ENCODE measurements at places on chromosomes 1 and 21.

DNA sequence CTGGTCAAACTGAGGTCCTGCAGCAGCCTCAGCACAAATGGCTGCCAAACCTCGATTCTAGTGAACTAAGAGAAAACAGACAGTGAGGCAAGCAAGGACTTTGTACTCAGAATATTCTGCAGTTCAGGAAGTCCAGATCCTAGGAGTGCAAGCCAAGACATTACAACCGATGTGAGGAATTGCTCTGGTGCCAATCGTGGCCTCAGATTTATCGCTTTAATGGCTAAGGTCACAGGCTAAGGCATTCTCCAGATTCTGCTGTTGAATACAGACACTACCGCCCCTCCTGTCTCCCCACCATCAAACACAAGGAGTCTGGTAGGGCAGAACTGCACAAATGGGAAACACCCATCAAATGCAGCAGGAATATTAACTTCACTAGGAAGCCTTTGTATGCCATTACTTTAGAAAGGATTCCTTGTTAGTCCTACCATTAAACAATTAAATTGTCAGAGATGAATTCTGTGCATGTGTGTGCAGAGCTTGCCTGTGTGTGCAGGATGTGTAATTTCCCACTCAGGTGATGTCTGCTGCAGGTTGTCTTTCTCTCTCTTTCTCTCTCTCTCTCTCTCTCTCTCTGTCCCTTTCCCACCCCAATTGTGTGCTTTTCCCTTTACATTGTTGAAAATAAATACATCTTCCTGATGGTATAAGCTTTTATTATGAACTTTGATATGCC is 9.2 kb upstream of the SERTAD4 start:
- no peak for DNase-seq

DNA sequence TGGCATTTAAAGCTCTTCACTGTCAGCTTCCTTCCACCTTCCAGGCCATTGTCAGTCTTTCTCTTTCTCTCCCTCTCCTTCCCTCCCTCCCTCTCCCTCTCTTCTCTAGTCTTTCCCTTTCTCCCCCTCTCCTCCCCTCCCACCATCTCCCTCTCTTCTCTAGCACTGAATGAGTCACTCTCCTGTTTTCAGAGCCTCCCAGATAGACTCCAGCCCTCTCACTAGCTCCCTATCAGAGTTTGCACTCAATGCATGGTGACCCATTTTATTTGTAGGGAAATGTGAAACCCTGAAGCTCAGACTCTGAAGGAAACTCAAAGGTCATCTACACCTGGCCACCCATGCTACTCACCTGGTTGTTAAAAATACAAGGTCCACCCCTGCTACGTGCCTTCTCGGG is 4.4 kb upstream of the MATN1 start:
- DNase-seq: peak; percentile 48

DNA sequence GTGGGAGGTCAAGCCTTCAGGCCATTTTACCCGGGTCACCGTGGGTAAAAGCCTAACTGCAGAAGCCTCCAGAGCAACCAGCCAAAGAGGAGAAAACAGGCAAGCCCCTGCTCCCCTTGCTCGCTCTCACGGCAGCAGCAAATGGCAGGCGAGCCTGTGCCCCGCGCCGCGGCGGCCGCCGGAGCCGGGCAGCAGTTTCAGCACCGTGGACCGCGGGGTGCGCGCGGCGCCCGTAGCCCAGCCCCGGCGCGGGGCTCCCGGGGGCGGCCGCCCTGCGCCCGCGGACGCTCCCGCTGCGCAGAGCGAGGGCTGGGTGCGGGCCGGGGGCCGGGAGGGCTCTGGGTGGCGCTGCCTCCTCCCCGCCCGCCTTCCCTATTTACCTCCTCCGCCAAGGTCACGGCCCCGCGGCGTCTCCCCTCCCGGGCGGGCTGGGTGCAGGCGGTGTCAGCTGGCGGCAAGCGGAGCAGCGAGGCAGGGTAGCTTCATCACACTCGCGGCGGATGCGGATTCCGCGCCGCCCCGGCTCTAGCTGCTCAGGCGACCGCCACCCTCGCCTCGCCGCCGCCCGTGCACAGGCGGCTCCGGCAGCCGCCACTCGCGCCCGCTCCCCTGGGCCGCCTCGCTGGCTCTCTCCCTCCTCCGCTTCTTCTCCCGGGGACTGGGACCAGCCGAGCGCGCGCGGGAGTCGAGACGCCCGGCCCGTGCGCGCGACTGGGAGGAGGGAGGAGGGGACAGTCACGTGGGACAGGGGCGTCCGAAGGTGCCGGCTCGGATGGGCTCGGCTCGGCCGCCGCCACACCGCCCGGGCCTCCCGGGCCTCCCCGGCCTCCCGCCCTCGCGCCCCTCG is at the start of gene RGS7:
RGS7 (minus strand) TSS at position 687 of the 847 bp plus-strand sequence.
- DNase-seq: peak; percentile 77

GRCh38 chr21:35520302-35520701 is 471.2 kb upstream of the RUNX1 start:
- no peak for DNase-seq

GRCh38 chr1:109971559-109971958 is 13.0 kb upstream of the AHCYL1 start:
- no peak for DNase-seq

- no peak for DNase-seq
Measured at GRCh38 chr1:189434461-189434860, 1043.2 kb downstream of the BRINP3 start.

GRCh38 chr1:195328681-195329080 is 1279.6 kb downstream of the KCNT2 start:
- DNase-seq: no peak

DNA sequence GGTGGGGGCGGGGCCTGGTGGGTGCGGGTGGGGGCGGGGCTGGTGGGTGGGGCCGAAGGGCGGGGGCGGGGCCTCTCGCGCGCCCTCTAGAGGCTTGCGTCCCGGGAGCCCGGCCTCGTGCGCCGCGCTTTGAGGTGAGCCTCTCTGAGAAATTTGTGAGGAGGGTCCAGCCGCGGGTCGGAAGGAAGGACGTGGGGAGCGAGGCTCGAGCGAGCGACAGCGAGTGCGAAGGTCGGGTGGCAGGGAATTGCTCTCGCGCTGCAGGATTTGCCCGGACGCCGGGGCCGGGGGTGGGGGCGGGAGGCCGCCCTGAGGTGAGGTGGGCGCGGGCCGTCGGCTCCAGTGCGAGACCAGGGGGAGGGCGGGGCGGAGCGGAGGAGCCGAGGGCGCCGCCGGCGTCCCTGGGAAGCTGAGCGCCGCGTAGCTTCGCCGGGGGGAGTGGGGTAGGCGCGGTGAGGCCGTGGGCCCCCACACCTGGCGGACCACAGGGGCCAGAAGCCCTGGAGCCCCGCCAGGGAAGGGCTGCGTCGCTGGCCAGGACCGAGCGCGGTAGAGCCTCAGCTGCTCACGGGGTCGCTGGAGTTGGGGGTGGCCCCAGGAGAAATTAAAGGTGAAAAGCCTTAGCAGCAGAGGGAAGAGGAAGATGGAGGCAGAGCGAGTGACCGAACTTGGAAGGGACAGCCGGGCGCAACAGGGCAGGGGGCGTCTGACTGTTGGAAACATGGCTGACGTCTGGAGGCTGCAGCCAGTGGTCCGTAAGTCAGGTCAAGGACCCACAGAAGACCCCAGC is 754 bp upstream of the LSS start:
- DNase-seq: peak; percentile 39

- no peak for DNase-seq
Measured at GRCh38 chr1:154295408-154296235, 23.2 kb downstream of the HAX1 start.

- DNase-seq: no peak
Measured at GRCh38 chr1:2242814-2243725, 15.0 kb downstream of the SKI start.

GRCh38 chr1:25051504-25051903 is 121.4 kb upstream of the RUNX3 start:
- no peak for DNase-seq
